Body of pancreas (tissue), 4 donors: ENCODE measurements at places on chromosomes 16 and 17. TPM values are rescaled to one million over a fixed set of nuclear protein-coding genes. Genes with fewer than 3 reads are reported as not detected.

The RUNDC3A gene
- 2.6 TPM for total RNA-seq

The TPSB2 gene
- total RNA-seq = 4.4 TPM

- no peak for DNase-seq
- H3K27ac ChIP-seq = no peak overlapping the region
- no peaks in the 10 kb centered on the region for H3K27me3 ChIP-seq
- H3K4me3 ChIP-seq = no peak overlapping the region
- no peaks in the 10 kb centered on the region for H3K4me1 ChIP-seq
These were observed 2.4 kb upstream of the CD300LF start for GRCh38 chr17:74715144-74715543.

- H3K36me3 ChIP-seq = no peaks in the 10 kb centered on the region
- H3K27ac ChIP-seq = no peak overlapping the region
- no peak overlapping the region for H3K4me3 ChIP-seq
- no peaks in the 10 kb centered on the region for H3K27me3 ChIP-seq
These were observed 42.5 kb downstream of the ERN1 start for GRCh38 chr17:64087252-64088005.

- H3K4me3 ChIP-seq = no peak overlapping the region
- no peak overlapping the region for H3K27ac ChIP-seq
- peaks cover 4% of the 10 kb centered on the region for H3K27me3 ChIP-seq
- peaks cover 9% of the 10 kb centered on the region for H3K4me1 ChIP-seq
These were observed 49.6 kb upstream of the PLCG2 start for GRCh38 chr16:81729451-81729850.

- H3K27me3 ChIP-seq = no peaks in the 10 kb centered on the region
- DNase-seq = no peak
- no peak overlapping the region for H3K27ac ChIP-seq
- H3K4me3 ChIP-seq = no peak overlapping the region
- no peaks in the 10 kb centered on the region for H3K36me3 ChIP-seq
These were observed 11.9 kb downstream of the ADCY7 start for GRCh38 chr16:50278251-50278650.
